ENCODE measurements at places on chromosomes 3 and 15.
A peak's percentile ranks its signal among the peaks of the same experiment; 100 is the strongest.

DNA sequence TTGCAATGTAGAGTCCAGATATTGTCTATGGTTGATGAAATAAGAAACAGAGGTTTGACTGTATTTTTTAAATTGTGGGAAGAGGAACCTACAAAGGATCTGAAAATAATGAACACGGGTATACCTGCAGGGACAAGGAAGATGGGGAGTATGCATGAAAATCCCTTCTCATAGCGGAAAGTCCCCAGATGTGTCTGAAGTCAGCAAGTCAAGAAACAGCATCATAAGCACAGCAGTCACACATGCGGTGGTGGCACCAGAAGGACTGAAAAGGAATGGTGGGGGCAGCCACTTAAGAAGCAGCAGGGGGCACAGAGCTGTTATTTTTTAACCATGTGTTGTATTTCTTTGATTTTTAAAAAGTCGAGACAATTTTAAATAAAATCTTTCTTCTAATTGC lies 4.7 kb downstream of the MRPS11 start:
- DNase-seq, result peak; percentile 25

GRCh38 chr15:31020542-31020941 lies 29.1 kb upstream of the MTMR10 start:
- DNase-seq, result no peak

GRCh38 chr15:89781891-89782618 lies 5.9 kb downstream of the MESP2 start:
- DNase-seq, result peak; percentile 55

DNA sequence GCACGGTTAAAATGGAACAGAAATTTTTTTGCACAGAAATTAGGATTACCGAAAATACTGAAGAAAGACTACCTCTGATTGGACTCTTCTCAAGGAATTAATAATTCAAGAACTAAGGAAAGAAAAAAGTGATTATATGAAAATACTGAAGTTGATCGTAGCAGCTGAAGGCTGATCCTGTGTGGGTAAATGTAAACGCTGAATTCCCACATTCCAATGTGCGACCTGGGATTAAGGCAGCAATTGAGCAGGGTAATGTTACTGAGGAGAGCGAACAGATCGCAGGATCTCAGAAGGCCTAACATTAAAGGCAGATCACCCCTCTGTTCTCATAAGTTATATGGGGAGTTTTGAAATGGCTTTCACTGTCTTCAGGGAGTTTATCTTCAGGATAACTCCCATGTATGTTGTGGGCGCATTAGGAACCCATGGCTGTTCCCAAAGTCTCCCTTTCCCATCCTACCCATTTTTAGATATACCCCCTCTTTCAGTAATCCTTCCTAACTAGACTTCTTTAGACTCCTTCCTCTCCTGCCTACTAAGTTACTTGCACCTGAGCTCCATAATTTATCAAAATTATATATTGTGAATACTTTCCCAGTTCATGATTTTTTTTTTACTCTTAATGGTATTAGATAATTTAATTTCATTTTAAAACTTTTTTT lies 1.0 kb upstream of the UBL7 start:
- no peak for DNase-seq

DNA sequence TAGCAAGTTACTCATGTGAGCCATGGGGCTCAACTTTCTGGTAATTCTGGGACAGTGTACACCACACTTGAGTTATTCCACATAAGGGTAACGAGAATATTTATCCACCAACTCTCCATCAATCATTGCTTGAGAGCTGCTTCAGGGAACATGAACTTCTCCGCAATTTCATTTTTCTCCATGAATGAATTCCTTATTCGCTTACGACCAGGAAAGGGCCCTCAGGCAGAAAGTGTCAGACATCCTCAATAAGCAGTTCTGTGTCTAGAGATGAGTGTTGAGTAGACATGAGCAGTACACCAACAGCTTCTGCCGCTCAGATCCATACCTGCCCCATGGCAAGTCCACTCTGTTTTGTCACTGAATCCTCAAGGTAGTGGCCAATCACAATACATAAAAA lies 24.8 kb upstream of the IQCF2 start:
- no peak for DNase-seq

GRCh38 chr15:27408428-27408827 lies 437.4 kb downstream of the GABRG3 start:
- no peak for DNase-seq

DNA sequence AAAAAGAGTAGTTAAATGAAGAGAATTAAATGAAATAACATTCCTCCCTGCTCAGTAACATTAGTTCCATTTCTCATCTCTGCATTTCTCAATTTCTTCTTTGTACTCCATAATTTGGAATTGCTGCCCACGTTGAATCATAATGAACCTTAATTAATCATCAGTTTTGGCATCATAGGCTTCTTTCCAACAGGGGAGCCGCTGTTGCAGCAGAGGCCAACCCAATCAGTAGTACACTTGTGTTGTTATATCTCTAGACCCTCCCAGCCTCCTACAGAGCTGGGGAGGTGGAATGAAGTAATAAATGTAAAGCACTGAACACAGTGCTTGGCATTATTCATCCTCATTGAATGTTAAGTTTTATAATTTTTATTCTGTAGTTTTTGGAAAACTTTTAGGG lies 240.7 kb downstream of the CHST2 start:
- no peak for DNase-seq

GRCh38 chr3:134768116-134768515 lies 26.9 kb upstream of the EPHB1 start:
- DNase-seq, result no peak

DNA sequence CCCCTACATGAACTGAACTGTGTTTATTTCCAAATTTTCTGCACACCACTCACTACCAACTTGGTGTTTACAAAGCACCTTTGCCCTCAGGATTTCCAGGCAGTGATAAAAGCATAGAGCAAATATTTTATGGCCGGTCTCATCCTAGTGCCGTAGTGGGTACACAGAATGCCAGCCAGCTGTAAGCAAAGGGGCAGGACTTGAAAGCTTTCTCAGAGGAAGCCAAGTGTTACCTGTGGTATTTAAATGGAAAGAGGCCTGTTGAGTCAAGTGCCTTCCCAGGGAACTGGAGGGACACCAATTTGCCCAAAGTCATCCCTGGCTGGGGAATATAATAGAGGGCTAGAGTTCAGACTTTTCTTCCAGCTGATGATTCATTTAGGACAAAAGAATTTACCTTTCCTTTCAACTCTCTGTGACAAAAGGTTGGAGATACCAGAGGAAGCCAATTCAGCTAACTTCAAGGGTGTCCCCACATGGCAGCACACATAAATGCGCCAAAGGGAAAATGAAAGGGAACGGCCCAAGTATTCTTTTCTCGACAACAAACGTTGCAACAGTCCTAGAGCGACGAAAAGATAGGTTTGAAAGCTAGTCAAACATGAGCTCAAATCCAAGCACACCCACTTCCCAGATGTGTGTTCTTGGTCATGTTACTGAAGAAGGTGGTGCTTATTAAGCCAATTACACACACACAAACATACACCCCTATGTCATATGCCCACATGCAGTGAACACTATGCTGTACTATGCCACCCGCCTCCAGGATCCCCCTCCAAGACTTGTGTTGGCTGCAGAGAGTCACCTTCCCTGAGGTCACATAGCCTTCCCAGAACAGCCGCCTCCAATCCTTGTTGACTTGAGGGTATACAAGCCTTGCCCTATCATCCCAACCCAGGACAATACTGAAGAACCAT lies 27.7 kb downstream of the MAGI1 start:
- DNase-seq, result no peak

DNA sequence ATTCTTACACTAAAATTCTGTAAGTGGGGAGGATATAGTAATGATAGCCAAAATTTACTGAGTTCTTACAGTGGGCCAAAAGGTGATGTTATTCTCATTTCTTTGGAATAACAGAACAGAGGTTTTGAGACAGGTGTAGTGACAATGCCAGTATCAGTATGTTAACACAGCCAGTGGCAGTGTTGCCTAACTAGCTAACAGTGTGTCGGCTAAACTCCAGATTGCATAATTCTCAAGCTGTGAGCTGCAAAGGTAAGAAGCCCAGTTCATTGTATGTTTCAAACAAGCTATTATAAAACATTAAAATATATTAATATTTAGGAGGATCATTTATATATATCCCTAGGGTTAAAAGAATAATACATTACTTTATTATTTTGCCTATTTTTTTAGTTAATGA lies 920 bp downstream of the SLC15A2 start:
- DNase-seq, result no peak

DNA sequence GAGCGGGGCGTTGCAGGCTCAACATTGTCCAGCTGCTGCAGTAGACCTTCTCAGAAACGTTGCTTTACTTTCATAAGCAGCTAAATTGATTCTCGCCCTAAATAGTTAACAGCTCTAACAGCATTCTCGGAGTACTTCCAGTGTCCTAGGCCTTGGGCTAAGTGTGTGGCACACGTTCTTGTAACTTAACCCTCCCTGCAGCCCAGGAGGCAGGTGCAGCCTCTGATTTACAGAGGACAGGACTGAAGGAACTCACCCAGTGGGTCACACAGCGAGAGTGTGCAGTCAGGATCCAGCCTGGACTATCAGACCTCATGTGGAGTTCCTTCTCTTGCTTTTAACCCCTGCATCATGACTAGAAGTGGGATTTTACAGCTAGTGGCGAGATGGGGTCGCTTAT lies 312.8 kb upstream of the C2CD4B start:
- no peak for DNase-seq

DNA sequence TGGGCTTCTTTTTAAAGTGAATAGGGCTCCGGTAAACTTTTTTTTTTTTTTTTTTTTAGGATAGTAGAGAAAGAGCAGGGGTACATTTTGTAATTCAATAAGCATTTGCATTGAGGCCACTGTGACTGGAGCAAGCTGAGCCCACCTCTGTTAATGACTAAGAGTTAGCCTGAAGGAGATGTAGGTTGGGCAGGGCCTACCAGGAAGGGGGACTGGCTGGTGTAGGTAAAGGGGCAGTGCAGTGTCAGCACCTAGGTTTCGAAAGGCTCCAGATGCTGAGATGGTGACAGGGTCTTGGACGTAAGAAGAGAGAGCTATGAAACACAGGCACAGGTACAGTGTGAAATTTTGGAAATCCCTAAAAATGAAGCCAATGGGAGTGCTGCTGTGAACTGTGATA lies 30.7 kb downstream of the LPP start:
- DNase-seq, result no peak

GRCh38 chr3:162077108-162077507 lies 580.5 kb downstream of the OTOL1 start:
- no peak for DNase-seq

DNA sequence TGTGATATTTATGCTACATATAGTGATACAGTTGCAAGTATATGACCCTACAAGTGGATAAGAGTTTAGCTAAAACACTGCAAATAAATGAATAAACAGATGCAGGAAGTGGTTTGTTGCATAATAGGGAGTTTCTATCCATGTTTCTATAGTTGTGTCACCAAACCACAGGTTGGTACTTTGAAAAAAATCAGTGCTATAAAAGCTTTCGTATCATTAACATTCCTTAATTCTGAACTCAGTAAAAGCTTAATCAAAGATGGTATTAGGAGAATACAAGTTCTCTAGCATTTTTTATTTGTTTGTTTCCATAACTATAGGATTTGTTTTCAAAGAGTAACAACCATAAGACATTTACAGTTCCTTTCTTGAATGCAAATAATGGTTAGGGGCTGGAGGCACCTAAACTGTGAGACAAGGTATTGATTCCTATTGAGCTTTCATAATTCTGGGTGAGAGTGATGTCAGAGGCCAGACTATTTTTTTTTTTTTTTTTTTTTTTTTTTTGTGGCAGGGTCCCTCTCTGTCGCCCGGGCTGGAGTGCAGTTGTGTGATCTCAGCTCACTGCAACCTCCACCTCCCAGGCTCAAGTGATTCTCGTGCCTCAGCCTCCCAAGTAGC lies 29.6 kb downstream of the CPOX start:
- peak; percentile 81 for DNase-seq

DNA sequence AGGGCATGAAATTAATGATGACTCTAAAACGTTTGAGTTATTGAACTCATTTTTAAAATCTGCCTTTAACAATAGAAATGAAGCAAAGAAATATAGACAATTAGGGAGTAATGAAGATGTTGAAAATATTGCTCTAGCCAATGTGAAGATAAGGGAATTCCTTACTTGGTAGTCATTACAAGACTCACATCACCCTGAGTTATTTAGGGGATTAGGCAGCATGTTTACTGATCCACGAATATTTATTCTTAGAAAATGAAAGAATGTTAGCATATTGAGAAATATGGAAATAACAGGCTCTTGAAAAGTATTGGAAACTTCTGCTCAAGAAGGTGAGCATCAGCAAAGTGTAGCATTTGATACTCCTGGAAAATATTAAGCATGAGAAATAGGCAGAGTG lies 398.1 kb upstream of the ARPP21 start:
- DNase-seq, result no peak

- DNase-seq, result no peak
These were observed 211.1 kb downstream of the PTPRG start for GRCh38 chr3:61772456-61772855.

- no peak for DNase-seq
These were observed 59.3 kb downstream of the MCF2L2 start for GRCh38 chr3:183369117-183369516.

DNA sequence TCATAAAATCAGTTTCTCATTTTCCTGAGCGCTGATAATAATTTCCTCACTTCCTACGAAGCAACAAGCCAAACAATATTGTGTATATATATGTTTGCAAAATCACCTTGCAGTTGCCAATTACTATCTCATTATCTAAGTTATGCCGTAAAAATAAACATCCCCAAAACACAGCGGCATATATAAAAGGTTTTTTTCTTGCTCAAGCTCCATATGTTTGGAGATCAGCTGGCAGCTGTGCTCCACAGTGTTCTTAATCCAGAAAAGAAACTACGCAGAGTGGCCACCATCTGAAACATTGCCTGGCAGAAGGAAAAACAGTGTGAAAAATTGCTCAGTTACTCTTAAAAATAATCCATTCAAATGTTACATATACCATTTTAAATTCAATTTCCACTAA lies 951.4 kb downstream of the PLOD2 start:
- no peak for DNase-seq

DNA sequence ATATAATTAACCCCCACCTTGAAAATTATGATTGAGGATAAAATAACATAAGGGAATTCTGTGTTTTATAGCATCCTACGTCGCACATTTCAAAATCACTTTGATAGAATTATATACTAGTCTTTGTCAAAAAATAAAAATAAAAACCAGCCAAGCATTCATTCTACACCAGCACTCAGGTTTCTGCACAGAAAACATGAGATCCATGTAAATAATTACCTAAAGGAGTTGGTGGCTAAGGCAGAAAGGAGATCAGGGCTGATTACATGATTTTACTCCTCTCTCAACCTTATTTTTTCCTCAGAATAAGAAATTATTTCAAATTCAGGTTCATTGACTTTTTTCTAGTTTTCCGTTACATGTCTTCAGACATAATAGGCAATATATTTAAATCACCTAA lies 194.5 kb downstream of the PLCH1 start:
- no peak for DNase-seq

All from activated CD4-positive, alpha-beta T cell treated with anti-CD3 and anti-CD28 coated beads, Interleukin-10, Interleukin-2, amounts not matched to agents 100 ng/mL and 50 ng/mL, durations not matched to agents 16 hours and 8 hours (primary cell).